ENCODE measurements at places on chromosomes 13 and 19. TPM values are rescaled to one million over a fixed set of nuclear protein-coding genes. Genes with fewer than 3 reads are reported as not detected.

ARHGAP45 gene
- not detected for total RNA-seq

- no peak overlapping the region for H3K27ac ChIP-seq
- no peak for DNase-seq
- H3K4me1 ChIP-seq: no peaks in the 10 kb centered on the region
- no peak overlapping the region for H3K4me3 ChIP-seq
These were observed 270.4 kb downstream of the ABCC4 start for GRCh38 chr13:95030821-95031343.

DNA sequence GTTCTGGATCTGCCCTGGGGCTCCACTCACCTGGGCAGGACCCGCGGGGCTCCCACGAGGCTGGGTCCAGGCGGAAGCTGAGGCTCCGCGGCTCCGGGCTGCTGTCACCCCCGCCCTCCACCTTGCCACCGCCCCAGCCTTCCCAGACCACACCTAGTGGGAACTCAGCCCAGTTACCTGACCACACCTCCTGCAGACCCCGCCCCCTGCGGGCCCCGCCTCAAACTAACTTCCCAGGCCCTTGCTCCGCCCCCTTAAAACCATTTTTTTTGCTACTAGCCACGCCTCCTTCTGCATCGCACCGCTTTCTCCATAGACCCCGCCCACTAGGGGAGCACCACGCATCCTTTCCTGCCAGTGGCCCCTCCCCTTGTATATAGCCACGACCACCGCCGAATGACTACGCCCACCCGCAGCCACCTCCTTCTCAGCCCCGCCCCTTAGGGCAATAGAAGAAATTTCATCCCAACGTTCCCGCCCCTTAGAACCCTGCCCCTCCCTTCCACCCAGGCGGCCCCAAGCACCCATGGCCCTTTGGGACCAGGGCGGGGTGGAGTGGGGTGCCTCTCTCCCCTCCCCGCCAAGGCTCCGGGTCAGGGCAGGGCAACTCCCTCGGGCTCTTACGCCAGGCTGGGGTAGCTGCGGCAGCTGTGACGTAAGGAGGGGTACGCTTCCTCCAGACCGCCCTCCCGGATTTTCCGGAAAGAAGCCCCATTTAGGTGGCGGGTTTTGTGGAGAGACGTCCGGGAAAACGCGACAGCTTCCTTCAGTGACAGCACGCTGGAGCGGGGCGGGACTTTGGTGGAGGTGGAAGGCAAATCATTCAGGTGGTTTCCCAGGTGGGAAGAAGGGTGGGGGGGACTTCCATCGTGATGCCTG lies at the start of gene SH2D3A:
Gene SH2D3A (minus strand): TSS at position 79 of the 879 bp plus-strand sequence. CDS start 3,687 bp downstream, outside the sequence.
- H3K27me3 ChIP-seq: peaks cover 19% of the 10 kb centered on the region
- DNase-seq: no peak
- no peak within 1 kb of the TSS for H3K4me3 ChIP-seq

DNA sequence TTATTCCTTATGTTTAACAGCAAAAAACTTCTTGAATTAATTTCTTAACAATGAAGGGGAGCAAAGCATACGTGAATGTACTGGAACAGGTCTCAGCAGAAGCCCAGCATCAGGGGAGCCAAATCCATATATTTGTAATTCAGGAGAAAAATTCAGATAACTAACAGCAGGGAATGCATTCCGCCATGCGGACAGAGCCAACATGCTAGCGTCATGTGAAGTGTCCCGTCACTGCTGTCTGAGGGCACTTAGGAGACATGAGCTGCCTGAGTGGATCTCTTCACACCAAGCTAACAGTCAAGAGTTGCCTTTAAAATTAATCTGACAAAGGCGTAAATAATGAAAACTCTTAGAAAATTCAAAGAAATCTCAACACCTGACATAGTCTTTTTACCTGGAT lies 6.4 kb downstream of the AMER2 start:
- no peaks in the 10 kb centered on the region for H3K36me3 ChIP-seq
- H3K27me3 ChIP-seq: peaks cover 28% of the 10 kb centered on the region
- no peak overlapping the region for H3K27ac ChIP-seq
- no peak for DNase-seq
- H3K4me3 ChIP-seq: no peak overlapping the region
